ENCODE measurements at places on chromosomes 5 and 9. TPM values are rescaled to one million over a fixed set of nuclear protein-coding genes. Genes with fewer than 3 reads are reported as not detected.

The PCSK1 gene
- total RNA-seq: not detected

- no peak overlapping the region for H3K27ac ChIP-seq
- no peak overlapping the region for H3K4me3 ChIP-seq
- peaks cover 17% of the 10 kb centered on the region for H3K4me1 ChIP-seq
- H3K36me3 ChIP-seq: no peaks in the 10 kb centered on the region
- DNase-seq: peak; percentile 80
Measured at GRCh38 chr5:55868846-55869245, 17.7 kb downstream of the IL31RA start.

The OR1J2 gene
- not detected for total RNA-seq

- no peaks in the 10 kb centered on the region for H3K36me3 ChIP-seq
- DNase-seq: no peak
- H3K4me3 ChIP-seq: no peak overlapping the region
- no peaks in the 10 kb centered on the region for H3K4me1 ChIP-seq
Measured at GRCh38 chr9:85178474-85178873, 508.9 kb downstream of the NTRK2 start.

DNA sequence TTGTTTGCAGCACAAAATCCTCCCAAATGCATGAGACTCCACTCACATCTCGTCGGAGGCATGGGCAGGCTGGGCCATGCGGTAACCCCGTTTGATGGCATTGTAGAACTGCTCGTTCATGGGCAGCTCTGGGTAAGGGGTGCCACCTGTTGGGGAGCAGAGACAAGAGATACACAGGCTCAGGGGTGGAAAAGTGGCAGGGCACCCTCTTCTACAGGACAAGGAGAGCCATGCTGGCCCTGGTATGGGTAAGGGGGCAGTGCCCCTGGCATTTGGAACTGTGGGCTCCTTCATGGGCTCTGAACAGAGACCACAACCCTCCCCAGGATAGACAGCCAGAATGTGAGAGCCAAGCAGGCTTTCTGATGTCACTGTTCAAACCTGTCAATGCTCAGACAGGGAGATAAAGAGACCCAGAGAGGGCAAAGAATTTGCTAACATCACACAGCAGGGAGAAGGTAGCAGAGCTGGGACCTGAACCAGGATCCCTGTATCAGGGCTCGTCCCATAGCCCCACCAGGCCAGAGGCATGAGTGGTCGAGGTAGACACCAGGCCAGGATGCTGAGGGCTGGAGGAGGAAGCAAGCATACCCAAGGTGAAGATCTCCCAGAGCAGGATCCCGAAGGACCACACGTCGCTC is 33.2 kb upstream of the CSF1R start:
- no peaks in the 10 kb centered on the region for H3K27me3 ChIP-seq
- DNase-seq: peak; percentile 15
- no peak overlapping the region for H3K4me3 ChIP-seq
- H3K27ac ChIP-seq: no peak overlapping the region
- no peaks in the 10 kb centered on the region for H3K36me3 ChIP-seq
- H3K4me1 ChIP-seq: no peaks in the 10 kb centered on the region

The NOXA1 gene
- total RNA-seq: 1.1 TPM

The SNCAIP gene
- total RNA-seq: not detected

- H3K36me3 ChIP-seq: no peaks in the 10 kb centered on the region
- no peaks in the 10 kb centered on the region for H3K4me1 ChIP-seq
- no peak for DNase-seq
- no peak overlapping the region for H3K27ac ChIP-seq
- no peak overlapping the region for H3K4me3 ChIP-seq
Measured at GRCh38 chr5:142605611-142606010, 80.3 kb downstream of the FGF1 start.

DNA sequence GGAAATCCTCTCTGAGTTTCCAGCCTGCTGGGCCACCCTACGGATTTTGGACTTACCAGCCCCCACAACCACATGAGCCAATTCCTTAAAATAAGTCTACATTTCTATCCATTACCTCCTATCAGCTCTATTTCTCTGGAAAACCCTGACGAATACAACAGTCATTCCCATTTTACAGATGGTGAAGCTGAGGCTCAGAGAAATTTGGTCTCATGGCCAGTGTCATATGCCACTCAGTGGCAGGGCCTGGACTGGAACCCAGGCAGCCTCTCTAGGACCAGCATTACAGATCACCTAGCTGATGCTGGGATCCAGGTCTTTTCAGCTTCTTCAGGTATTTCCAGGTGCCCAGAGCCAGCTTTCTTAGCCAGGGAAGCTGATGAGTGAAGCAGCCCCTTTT is 45.0 kb upstream of the SH3PXD2B start:
- H3K4me1 ChIP-seq: no peaks in the 10 kb centered on the region
- no peaks in the 10 kb centered on the region for H3K36me3 ChIP-seq
- H3K27me3 ChIP-seq: peaks cover 3% of the 10 kb centered on the region
- H3K27ac ChIP-seq: no peak overlapping the region
- H3K4me3 ChIP-seq: no peak overlapping the region
- no peak for DNase-seq

DNA sequence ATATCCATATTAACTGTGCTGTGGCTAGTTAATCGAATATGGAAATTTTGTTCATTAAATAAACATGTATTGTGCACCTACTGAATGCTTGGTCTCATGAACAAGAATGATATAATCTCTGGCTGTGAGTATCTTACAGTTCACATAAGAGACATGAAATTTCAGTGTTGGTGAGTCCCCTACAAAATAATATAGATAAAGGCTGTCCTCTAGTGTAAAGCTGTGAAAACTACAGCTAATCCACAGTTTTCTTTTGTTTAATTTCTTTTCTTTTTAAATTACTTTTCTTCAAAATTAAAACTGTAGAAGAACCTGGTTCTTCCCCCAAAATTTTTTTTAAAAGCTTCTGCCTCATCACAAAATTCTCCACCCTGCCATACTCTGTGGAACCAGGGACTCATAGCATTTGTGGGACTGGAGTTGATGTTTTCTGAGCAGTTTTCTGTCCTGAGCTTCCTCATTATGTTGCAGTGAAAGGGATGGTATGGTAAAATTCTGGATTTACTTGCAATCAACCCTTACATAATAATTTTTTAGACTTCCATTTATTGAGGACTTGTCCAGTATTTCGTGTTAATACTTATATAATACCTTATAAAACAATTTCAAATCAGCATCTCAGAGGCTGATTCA is 135.0 kb downstream of the STK32A start:
- H3K27ac ChIP-seq: no peak overlapping the region
- no peaks in the 10 kb centered on the region for H3K4me1 ChIP-seq
- H3K27me3 ChIP-seq: peaks cover under 1% of the 10 kb centered on the region

DNA sequence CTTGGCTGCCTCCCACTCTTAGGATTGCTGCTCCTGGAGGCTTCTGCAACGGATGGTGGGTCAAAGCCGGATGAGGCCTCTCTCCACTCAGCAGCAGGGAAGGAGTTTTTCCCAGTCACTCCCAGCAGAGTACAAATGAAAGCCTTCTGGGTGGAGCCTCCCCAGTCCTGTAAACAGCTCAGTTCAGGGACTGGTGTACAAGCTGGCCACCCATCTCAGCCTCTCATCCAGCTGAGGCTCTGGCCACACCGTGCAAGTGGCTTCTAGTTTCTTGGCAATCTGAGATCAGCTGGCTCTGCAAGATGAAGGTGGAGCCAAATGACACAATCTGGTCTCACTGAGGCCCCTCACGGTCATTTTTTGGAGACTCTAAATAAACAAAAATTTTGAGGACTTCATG is 10.0 kb downstream of the GPX3 start:
- H3K36me3 ChIP-seq: peaks cover 78% of the 10 kb centered on the region
- no peak overlapping the region for H3K4me3 ChIP-seq

DNA sequence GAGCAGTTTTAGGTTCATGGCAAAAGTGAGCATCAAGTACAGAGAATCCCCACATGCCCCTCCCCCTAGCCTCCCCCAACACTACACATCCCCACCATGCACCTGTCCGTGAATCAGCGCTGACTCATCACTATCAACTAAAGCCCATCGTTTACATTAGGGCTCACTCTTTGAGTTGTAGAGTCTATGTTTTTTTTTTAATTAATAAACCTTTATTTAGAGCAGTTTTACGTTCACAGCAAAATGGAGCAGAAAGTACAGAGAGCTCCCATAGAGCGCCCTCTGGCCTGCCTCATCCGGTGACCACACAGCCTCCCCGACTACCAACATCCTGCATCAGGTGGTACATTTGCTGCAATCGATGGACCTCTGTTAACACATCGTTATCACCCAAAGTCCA is 47.9 kb upstream of the UNC5A start:
- H3K4me3 ChIP-seq: no peak overlapping the region
- peaks cover 45% of the 10 kb centered on the region for H3K27me3 ChIP-seq
- peaks cover 3% of the 10 kb centered on the region for H3K36me3 ChIP-seq
- peaks cover 4% of the 10 kb centered on the region for H3K4me1 ChIP-seq
- no peak for DNase-seq

The RPL37 gene
- 1,815 TPM for total RNA-seq

- H3K4me1 ChIP-seq: no peaks in the 10 kb centered on the region
- no peak for DNase-seq
- no peak overlapping the region for H3K4me3 ChIP-seq
- no peaks in the 10 kb centered on the region for H3K36me3 ChIP-seq
- no peaks in the 10 kb centered on the region for H3K27me3 ChIP-seq
Measured at GRCh38 chr5:11531811-11532555, 372.3 kb downstream of the CTNND2 start.

GRCh38 chr9:133484671-133485437 is 6.0 kb upstream of the SLC2A6 start:
- no peak overlapping the region for H3K4me3 ChIP-seq
- H3K36me3 ChIP-seq: no peaks in the 10 kb centered on the region
- peaks cover 7% of the 10 kb centered on the region for H3K27me3 ChIP-seq
- no peak overlapping the region for H3K27ac ChIP-seq
- peaks cover 2% of the 10 kb centered on the region for H3K4me1 ChIP-seq

GRCh38 chr9:113185271-113185670 is 34.5 kb downstream of the SLC31A2 start:
- H3K4me1 ChIP-seq: no peaks in the 10 kb centered on the region
- no peak overlapping the region for H3K27ac ChIP-seq
- H3K36me3 ChIP-seq: peaks cover 52% of the 10 kb centered on the region
- no peak for DNase-seq

DNA sequence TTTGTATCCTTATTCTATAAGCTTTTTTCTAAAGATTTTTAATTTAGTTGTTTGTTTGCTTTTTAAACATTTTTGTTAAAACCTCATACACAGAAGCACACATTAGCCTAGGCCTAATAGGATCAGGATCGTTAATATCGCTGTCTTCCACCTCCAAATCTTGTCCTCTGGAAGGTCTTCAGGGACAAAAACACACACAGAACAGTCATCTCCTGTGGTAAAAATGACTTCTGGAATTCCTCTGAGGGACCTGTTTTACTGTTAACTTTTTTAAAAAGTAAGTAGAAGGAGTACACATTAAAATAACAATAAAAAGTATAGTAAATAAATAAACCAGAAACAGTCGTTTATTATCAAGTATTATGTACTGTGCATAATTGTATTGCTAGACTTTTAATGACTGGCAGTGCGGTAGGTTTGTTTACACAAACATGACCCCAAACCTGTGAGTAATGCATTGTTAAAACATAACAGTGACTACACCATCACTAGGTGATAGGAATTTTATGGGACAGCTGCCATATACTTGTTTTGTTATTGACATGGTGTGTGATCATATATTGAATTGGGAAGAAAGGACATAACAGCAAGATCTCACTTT is 109.6 kb downstream of the ZCCHC7 start:
- no peak for DNase-seq
- H3K27ac ChIP-seq: no peak overlapping the region
- peaks cover 7% of the 10 kb centered on the region for H3K36me3 ChIP-seq
- no peak overlapping the region for H3K4me3 ChIP-seq
- peaks cover 2% of the 10 kb centered on the region for H3K4me1 ChIP-seq
- no peaks in the 10 kb centered on the region for H3K27me3 ChIP-seq

GRCh38 chr5:150766251-150766650 is 7.4 kb upstream of the DCTN4 start:
- DNase-seq: no peak
- H3K36me3 ChIP-seq: no peaks in the 10 kb centered on the region
- H3K4me3 ChIP-seq: no peak overlapping the region
- H3K27me3 ChIP-seq: peaks cover 2% of the 10 kb centered on the region
- peaks cover 7% of the 10 kb centered on the region for H3K4me1 ChIP-seq

GRCh38 chr5:180101451-180102105 is 30.0 kb upstream of the RNF130 start:
- H3K27ac ChIP-seq: no peak overlapping the region
- H3K36me3 ChIP-seq: no peaks in the 10 kb centered on the region
- H3K4me1 ChIP-seq: no peaks in the 10 kb centered on the region
- DNase-seq: no peak
- peaks cover 2% of the 10 kb centered on the region for H3K27me3 ChIP-seq

The SPOCK1 gene
- not detected for total RNA-seq

- no peak for DNase-seq
- H3K36me3 ChIP-seq: peaks cover 42% of the 10 kb centered on the region
- no peak overlapping the region for H3K4me3 ChIP-seq
- H3K27ac ChIP-seq: no peak overlapping the region
Measured at GRCh38 chr5:14681236-14681752, 16.8 kb downstream of the OTULIN start.

GRCh38 chr5:61333321-61333953 is 1.4 kb downstream of the ZSWIM6 start:
- DNase-seq: peak; percentile 32
- H3K27ac ChIP-seq: no peak overlapping the region
- peak overlapping the region; percentile 76 for H3K4me3 ChIP-seq
- peaks cover 39% of the 10 kb centered on the region for H3K4me1 ChIP-seq
- H3K27me3 ChIP-seq: peaks cover 11% of the 10 kb centered on the region
- peaks cover 10% of the 10 kb centered on the region for H3K36me3 ChIP-seq

DNA sequence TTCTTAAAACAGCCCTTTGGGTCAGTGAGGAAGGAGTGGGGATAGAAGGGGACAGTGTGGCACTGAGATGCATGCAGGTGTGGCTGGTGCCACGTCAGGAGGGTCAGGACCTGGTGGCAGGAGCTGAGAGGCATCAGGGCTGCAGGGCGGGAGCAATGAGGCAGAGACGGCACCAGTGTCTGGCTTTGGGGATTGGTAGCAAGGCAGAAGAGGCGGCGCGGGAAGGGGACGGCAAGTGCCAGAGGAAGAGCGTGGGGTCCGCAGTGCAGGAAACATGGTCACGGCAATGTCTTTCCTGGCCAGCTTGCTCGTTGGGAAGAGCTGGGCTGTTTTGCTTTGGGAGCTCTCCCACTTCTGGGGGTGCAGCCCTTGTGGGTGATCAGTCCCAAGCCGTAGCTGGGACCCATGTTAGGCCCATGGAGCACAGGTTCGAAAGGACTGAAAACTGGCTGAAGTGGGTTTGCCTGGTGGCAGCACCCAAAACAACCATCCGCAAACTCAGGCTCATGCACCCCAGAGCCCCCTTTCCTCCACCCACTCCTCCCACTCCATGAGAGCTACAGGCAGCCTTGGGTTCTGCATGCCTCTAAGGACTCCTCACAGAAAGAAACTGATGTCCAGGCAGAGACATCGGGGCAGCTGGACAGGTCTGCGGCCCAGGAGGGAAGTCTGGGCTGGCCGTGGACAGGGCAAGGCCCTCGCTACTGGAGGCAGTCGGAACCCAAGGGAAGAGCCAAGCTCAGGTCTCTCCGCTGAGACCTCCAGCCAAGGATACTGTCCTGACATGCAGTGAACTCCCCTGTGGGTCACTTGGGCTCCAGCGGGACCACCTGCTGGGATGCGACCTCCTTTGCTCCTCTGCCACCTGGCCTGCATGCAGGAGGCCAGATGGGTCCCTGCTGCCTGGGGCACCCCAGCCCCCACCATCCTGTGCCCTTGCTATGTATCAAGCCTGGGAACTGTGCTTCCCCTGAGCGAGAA is 104.4 kb downstream of the ZNF354C start:
- H3K4me3 ChIP-seq: no peak overlapping the region
- peaks cover 3% of the 10 kb centered on the region for H3K4me1 ChIP-seq
- H3K36me3 ChIP-seq: no peaks in the 10 kb centered on the region
- no peak for DNase-seq
- H3K27ac ChIP-seq: no peak overlapping the region

- H3K4me1 ChIP-seq: peaks cover 62% of the 10 kb centered on the region
- DNase-seq: no peak
- peak overlapping the region; percentile 98 for H3K4me3 ChIP-seq
- no peaks in the 10 kb centered on the region for H3K27me3 ChIP-seq
Measured at GRCh38 chr9:78030296-78030552, 1.4 kb downstream of the GNAQ start.

The TXNDC8 gene
- not detected for total RNA-seq

The PARP8 gene
- 34.0 TPM for total RNA-seq

Measured in activated CD4-positive, alpha-beta memory T cell treated with anti-CD3 and anti-CD28 coated beads for 36 hours (primary cell).